HEK293T (cell line): ENCODE measurements at places on chromosomes 12 and 14.

- no peak for DNase-seq
Measured at GRCh38 chr12:116381744-116382685, 104.5 kb upstream of the MED13L start.

DNA sequence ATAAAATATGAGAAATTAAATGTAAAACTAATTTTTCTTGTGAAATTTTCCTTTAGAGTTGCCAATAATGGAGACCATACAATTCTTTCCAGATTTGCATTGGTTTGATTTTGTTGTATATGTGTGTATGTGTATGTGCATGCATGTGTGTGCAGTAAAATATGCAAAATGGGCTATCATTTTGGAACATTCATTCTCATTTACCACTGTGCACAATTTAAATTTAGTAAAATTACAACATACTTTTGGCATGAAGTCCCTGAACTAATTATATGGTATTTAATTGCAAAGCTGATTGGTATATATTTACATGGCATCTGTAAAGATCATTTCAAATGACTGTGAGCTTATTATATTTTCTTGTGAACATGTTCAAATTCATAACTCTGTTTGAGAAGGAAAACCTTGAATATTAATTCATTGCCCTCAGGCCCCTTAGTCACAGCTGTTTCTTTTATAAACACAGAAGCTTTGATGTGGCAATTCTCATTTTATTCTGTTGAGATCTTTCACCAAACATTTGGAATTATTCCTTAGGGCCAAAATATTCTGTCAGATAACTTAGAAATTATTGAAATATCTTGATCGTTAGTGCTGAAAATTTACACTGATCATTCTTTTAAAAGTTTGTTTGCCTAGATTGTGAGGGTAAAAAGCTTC lies 17.6 kb downstream of the KERA start:
- DNase-seq = no peak

DNA sequence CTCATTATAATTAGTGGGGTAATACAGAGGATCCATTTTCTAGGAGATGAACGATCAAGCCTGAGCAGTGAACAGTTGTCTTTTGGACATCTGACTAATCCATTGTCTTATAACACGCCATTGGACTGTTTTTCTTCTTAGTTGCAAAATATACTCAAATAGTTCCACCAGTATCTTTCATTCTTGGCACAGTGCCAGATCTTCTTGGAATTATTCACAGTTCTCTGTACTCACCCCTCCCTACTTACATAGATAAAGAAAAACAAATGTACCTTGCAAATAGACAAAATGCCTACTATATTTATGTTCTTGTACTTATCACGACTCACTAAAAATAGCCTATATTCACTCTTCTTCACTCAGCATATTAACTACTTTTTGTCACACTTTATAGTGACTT lies 3.8 kb downstream of the CBLN3 start:
- no peak for DNase-seq

DNA sequence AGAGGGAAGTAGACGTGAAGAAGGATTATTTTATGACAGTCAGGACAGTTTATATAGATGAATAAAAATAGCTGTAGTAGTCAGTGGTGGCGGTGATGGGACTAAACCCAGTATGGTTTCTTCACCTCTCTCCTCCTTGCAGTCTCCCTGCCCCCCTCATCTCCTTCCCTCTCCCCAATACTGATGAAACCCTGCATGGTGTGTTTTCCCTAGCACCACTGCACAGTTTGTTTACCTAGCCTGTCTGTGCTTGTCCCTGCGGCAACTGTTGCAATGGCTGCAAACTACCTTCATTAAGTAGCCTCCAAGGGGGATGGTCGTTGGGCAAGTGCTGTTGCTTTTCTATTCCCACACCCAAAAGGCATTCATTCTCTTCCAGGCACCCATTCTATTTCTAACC lies 14.7 kb downstream of the PCBP2 start:
- DNase-seq = no peak

- no peak for DNase-seq
Measured at GRCh38 chr12:94609917-94610443, 40.4 kb downstream of the TMCC3 start.

DNA sequence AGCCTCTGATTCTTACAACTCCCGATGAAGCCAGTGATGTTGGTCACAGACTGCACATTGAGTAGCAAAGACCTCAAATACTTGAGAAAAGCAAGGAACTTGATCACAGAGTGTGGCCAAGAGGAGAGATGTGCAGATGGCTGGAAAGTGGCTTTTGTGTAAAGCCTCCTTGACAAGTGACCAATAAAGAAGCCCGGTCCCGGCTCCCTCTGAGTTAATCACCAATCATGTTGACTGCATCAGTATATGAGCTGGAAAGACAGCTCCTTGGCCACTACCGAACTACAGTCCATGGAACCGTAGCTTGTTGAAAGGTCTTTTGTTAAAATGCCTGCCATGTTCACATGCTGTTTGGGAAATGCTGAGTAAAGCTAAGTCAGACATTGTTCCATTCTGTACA lies 23.7 kb upstream of the SERPINA6 start:
- DNase-seq = no peak

- DNase-seq = no peak
Measured at GRCh38 chr12:28603239-28603638, 413.0 kb downstream of the CCDC91 start.

- DNase-seq = peak; percentile 20
Measured at GRCh38 chr14:67940486-67941455, 121.2 kb downstream of the RAD51B start.

DNA sequence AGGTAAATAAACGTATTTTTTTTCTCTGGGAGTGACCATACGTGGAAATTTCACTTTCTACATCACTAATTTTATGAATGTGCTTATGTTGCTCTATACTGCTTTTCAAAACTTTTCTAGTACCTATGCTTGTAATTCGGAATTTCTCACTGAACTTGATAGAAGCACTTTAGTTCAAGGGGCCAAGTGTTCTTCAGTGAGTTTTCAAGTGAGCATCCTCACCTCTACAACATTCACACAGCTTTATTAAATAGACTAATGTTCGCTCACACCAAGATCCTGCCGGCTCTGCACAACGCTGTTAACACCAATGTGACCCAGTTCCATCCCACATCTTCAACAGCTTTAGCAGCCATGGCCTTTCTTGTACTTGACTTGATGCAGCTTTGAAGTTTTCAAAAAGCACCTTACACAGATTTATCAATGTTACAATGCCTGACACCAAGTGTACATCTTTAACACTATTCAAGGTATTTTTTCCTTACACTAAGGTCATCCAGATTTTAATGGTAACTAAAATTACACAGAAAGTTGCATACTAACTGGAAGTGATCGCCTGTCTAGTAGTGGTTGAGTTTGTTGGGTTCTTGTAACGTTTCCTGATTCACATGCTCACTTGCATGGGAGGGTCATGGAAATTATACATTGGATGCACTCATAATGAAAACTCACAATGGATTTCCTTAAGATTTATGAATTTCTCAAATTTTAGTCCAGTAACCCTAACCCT lies 4.5 kb downstream of the UBC start:
- no peak for DNase-seq

DNA sequence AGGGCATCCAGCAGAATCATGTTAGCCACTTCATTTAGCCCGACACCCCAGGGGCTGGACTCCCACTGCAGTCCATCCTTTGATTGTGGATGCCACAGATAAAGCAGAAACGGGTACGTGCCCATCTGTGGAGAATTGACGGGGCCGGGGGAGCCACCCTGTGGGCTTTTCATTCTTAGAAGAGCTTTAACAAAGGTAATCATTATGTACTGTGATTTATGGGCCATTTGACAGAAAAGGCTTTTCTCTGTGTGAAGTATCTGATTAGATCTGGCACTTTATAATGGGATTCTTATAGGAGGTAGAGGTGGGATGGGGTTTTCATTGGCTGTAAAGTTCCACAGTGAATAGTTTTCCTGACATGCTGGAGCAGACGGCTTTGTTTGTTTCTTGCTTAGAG lies 40.4 kb downstream of the AACS start:
- no peak for DNase-seq

DNA sequence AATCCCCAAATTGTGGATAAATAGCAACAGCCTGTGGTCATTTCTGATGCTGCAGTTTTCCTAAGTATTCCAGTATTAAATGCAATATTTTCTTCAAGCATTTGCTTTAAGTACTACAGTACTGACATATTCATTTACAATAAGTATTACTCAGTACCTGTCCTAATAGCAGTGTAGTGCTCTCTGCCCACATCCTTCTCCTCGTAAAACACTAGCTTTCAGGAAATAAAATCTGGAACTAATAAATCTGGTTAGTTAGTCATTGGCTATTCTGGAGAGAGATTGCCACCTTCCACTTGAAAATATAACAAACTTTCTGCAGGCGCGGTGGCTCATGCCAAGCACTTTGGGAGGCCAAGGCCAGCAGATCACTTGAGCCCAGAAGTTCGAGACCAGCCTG lies 441.5 kb downstream of the PRKD1 start:
- DNase-seq = no peak

GRCh38 chr14:89451229-89451628 lies 34.2 kb upstream of the FOXN3 start:
- no peak for DNase-seq
